WERI-Rb-1 (cell line): ENCODE measurements at places on chromosomes 6 and 20.

GRCh38 chr20:62725596-62726268 is 17.1 kb downstream of the NTSR1 start:
- no peak for DNase-seq

- no peak for DNase-seq
These were observed 8.9 kb downstream of the ARHGAP40 start for GRCh38 chr20:38610521-38610920.

DNA sequence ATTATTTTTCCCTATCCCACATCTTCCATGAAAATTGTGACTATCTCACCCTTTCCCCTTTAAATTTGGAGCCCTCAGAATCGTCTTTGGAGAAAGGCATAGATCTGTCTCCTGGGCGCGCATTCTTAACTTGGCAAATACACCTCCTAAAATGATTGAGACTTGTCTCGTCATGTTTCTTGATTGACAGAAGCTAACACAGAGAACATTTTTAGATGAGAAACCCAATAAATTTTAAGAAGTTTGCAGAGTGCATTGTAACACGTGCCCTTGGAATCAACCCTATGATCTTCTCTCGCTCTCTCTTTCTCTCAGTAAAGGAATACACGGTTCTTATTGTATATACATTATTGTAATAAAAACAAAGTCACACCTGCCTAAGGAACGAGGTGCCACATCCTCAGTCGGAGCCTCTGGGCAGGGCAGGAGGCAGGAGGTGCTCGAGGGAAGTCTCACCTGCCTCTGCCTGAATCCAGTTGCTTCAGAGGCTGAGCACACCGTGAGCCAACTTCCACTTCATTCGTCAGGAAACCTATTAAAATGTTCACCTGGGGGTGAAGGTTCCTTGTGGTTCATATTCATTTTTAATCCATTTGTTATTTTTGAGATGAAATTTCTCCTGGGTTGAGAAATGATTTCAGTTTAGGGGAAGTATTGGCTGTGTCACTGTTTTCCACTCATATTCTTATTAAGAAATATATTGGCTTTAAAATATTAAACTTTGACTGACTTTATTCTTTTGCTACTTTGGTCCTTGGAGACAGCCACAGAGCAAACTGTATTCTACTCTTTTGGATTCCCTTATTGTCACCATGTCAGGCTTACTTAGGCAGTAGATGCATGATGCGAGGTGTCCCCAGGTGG is 90.5 kb upstream of the THBS2 start:
- DNase-seq, result no peak

DNA sequence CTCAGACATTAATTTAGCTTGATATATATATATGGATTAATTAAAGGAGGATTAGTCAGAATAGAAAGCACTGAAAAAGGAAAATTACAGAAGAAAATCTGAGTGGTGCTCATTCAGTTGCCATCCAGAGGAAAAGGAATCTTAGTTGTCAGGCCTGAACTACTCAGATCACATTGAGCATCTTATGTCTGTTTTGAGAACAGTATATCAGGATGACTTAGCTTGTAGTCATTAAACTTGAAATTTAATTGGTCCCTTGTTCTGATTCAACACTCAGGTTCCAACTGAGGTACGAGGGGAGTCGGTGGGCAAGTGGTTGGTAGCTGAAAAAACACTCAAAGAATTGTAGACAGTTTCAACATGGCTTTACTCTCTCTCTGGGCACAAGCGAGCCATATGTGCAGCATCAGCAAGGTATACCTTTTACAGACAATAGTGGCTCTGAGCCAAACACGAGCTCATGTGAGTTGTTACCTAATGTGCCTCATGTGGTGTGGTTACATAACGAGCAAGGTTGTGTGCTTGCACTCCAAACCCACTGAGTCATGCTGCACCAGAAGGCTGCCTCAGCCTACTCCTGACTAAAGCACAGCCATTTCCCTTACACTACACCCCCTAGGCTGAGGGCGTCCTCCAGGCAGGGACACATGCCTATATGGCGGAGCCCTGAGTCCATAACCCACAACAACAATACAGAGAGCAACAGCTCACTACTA is 73.0 kb upstream of the HMGN3 start:
- DNase-seq, result no peak

- DNase-seq, result no peak
These were observed 868 bp downstream of the LTV1 start for GRCh38 chr6:143844006-143844405.

DNA sequence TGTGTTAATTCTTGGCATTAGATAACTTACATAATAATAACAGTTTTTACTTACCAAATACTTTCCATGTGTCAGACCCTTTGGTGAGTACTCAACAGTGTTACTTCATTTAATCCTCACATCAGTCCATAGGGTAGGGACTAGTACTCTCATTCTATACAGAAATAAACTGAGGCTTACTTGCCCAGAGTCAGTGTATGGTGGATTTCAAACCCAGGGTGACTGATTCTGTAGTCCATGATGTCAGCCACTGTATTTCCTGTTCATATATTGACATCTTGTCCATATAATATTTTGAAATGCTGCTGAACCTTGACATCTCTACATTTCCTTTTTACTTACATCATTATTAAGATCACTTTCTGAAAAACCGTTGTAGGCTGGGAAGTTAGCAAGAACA is 2.5 kb upstream of the PNLDC1 start:
- no peak for DNase-seq

GRCh38 chr6:30091577-30092381 is 16.2 kb upstream of the RNF39 start:
- no peak for DNase-seq

DNA sequence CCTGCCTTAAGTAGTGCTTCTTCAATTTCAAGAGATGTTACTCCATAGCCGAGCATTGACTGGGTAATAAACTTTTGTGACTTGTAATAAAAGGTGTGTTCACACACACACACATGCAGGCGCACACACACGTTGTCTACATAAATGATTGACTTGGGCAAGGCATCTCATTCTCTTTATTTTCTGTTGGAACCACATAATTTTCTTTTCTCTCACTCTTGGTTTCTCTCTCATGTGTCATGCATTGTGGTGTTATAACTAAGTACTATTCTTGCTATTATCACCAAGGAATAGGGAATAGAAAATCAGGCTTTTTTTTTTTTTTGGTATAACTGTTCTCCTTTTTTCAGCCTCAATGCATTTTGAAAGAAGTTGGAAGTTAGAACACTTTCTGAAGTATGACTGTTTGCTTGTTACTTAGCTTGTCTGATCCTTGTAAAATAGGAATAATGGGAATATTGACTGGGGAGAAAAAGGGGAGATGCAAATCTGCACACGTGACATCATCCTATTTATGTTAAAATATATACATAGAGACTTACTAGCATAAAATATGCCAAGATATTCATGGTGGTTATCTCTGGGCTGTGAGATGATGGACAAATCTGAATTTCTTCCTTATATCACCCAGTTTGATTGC is 26.1 kb upstream of the CD83 start:
- DNase-seq, result no peak

- no peak for DNase-seq
These were observed 9.8 kb downstream of the MMUT start for GRCh38 chr6:49453221-49453620.

DNA sequence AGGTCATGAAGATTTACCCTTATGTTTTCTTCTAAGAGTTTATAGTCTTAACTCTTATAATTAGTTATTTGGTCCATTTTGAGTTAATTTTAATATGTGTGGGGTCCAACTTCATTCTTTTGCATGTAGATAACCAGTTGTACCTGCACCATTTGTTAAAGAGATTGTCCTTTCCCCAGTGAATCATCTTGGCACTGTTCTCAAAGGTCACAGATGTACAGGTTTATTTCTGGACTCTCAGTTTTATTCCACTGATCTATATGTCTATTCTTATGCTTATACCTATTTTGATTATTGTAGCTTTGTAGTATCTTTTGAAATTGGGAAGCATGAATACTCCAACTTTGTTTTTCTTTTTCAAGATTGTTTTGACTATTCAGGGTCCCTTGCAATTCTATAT is 44.1 kb downstream of the ZHX3 start:
- no peak for DNase-seq

GRCh38 chr20:39563349-39563748 is 601.2 kb downstream of the DHX35 start:
- no peak for DNase-seq

DNA sequence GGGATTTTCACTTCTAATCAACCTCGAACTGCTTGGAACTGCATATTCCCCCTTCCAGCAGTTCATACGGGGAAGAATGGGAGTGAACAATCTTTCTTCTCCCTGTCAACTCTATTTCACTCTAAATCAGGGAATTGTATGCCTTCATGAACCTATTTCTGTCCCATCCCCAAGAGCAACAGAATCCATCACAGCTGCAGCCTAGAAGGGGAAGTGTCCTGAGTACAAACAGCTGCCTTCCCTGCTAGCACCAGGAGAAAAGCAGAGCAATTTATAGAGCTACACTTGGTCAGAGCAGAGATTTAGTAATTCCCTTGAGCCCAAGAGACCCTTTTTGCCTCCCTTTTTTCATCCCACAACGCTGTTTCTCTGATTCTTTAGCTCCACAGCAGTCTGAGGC is 208.4 kb downstream of the ADGRG6 start:
- DNase-seq, result no peak

- DNase-seq, result no peak
These were observed 120.8 kb upstream of the RAB32 start for GRCh38 chr6:146422789-146423375.

- no peak for DNase-seq
These were observed 13.1 kb downstream of the QRSL1 start for GRCh38 chr6:106642476-106642875.

DNA sequence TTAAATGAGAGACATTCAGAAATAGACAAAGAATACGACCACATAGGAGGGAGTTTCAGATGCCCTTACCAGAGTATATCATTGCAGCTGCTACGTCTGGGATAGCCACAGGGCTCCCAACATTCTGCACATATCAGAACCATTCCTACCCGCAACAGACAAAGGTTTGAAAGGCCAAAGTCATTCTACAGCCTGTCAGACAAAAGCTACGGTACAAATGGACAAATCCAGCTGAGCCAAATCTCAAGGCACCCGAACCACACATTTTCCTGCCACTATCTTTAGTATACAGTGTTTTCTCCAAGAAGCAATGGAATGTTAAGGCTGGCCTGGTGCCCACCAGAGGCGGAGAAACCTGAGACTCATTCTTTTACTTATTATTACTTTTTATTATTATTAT is 30.5 kb upstream of the LYRM2 start:
- DNase-seq, result no peak

DNA sequence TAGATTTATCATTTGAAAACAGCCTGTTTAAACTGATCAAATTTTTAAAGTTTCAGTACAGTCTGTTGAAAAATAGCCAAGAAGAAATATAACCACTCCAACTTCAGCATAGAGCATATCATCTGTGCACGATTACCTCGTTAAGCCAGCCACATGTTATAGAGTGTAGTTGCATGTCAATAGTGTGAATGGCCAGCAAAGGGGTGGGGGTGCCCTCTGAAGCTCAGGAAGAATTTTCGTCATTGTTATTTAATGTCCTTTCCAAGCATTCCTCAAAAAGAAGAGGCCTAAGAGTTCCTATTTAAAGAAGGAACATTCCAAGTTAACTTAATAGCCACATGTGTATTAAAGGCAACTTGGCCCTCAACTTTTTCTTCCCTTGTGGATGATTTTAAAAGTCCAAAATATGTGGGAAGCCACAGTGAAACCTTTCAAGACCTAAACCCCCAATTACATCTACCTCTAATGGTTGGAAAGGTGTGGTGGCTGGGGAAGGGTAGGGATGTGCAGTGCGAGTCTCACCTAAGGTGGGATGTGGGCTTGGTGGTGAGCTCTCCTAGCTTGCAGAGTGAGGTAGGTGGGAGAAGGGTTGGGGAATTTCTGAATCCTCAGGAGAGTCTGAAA is 1.8 kb upstream of the CCN2 start:
- DNase-seq, result no peak

DNA sequence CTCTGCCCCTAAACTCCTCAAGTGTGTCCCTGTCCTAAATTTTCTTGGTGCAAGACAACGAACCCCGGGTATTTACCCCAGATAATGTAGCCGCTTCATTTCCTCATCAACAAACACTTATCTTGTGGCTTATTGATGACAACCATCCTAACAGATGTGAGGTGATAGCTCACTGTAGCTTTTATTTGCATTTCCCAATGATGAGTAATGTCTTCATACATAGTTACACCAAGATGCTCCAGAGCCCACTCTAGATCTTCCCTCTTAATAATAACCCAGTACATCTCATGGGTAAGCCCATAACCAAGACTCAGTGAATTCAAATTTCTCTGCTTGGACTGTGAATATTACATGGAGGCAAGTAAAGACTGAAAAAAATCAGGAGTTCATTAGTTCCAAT is 48.2 kb upstream of the BEND6 start:
- no peak for DNase-seq

- DNase-seq, result no peak
These were observed 94.6 kb downstream of the BANF2 start for GRCh38 chr20:17794400-17794799.

DNA sequence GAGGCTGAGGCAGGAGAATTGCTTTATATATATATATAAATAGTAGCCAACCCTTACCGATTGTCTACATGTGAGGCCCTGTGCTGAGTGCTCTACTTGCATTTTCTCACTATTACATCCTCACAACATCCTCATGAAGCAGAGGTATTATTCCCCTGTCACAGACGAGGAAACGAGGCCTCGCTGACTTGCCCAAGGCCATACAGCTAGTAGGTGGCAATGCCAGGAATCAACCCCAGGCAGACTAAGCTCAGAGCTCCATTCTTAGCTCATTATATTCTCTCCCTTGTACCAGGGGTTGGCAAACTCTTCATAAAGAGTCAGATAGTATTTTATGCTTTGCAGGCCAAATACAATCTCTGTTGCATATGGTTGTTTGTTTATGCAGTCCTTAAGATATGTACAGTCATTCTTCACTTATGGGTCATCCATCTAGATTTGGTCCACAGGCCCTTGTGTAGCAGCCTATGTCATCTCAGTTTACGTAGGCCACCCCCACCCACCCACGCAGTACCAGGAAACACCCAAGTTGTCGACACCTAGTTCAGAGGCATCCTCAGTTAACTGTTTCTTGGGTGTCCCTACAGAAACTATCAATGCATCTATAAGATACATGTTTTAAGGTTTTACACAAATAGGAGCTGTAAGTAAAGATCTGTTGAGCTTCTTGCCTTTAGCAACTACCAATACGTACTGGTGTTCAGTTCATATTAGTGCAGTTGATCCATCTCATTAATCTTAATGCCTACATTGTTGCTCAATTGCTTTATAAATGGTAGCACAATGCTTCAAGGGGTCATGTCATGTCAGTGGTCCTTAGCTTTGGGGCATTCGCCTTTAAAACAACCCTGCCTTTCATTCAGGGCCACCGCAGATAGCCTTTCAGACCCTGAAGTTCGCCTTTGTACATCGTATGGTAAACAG is 3.0 kb downstream of the CASS4 start:
- no peak for DNase-seq

- no peak for DNase-seq
These were observed 108.0 kb downstream of the PPP1R14C start for GRCh38 chr6:150250826-150251225.

DNA sequence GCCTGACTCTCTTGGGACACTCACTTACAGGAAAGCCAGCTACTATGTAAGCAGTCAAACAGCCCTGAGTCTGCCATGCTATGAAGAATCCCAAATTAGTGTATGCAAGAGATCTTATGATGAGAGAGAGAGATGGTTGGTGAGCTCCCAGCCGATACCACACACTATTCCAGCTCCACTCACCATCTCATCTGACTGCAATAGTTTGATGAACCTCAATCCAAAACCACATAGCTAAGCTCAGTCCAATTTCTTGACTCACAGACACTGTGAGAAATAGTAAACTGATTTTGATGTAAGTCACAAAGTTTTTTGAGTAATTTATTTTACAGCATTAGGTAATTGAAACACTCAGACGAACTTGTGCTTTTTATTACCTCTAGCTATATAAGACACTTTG is 441.4 kb downstream of the COL12A1 start:
- no peak for DNase-seq

GRCh38 chr6:25981568-25982263 is 19.1 kb downstream of the TRIM38 start:
- no peak for DNase-seq
